ENCODE measurements at places on chromosomes 3 and 15.

DNA sequence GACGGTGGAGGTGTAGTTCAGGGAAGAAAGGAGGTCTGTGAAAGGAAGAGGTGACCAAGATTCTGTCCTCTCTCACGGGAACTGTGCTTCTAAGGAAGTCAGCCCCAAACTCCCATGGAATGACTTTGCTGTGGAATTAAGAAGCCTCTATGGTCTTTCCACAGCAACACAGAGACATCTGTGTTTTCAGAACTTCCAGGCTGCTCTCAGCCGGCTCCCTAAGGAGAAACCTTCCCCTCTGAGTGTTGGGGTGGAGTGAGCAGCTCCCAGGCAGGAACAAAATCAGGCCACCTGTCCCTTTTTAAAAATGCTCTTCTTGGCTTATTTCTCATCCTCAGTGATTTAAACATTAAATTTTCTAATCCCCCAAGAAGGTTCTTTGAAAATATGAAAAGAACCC is 53.3 kb upstream of the SNRK start:
- no peak for DNase-seq

- DNase-seq: no peak
Measured at GRCh38 chr3:2655229-2655701, 454.9 kb downstream of the IL5RA start.

DNA sequence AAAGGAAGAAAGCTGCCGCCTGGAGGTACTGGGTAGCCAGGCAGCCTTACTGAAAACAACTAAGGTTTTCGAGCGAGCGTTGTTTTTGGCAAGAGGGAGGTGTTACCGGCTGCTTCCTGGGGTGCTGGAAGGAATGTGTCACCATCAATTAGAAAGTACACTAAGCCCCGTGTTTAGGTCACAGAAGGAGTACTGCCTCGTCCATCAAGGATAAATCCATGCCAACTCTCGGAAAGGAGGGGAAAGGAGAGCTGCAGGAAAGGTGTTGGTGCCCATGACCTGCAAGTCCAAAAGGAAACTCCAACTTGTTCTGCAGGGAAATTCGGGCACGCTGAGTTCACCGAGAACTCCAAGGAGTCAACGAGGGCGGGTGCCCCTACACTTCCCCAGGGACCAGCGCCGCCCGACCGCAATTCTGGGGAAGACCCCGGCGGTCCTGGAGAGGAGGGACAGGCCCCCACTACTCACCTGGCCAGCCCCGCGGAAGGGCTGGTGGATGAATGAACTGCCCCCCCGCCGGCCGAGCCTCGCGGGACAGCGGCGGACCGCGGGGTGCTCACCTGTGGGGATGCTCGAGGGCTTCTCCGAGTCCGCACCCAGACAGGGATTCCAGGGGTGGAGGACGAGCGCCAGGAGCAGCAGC is 542 bp downstream of the PLOD2 start:
- peak; percentile 69 for DNase-seq

DNA sequence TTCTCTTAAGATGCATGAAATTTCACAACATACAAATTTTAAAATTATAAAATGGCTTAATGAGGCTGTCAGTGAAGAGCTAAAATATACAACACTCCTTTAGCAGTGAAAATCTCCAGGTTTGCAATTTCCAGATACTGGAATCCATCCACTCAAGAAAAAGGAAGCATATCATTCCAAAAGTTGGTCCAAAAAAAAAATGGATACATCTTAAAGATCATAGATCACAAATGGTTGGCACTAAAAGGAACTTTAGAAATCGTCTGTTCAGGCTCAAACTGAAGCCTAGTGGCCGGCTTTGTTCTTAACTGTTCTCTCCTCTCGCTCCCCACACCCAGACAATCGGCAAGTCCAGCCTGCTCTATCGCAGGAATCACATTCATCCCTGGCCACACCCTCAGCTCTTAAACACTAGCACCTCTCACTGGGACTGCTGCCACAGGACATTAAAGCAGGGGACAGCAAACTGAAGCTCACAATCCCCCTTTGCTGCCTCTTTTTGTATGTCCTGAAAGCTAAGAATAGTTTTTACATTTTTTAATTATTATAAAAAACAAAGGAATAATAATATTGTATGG is 130.3 kb upstream of the CDIN1 start:
- DNase-seq: no peak

DNA sequence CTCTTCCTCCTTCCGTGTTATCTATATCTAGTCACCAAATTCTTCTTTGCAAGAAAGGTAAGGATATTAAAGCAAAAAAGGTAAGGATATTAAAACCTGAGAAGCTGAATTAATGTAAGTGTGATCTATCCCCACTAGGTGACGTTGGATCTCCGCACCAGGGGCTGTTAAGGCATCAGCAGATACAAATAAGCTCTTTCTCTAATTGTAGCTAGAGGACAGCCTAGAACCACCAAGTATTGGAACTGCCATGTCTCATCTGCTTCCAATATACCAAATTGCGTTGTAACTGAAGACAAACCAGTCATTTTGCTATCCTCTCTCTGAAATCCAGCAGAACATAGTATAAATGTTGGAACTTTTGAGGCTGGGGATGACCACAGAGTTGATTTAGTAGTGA is 471.2 kb upstream of the TGFBR2 start:
- DNase-seq: no peak

DNA sequence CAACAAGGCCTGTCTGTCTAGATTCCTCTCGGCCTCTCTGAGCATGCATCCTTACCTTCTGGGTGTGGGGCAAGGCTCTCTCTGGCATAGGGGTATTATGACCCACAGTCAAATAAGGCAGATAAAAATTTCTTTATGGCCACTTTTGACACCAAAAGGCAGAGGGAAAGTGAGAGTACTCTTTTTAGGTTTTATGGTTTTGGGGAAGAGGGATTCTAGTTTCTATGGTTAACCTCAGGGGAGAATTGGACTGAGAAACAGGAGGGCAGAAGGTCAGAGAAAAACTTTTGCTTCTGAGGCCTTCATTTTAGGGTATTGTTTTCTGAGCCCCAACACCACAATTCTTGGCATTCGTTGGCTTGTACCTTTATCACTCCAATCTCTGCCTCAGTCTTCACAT is 70.0 kb upstream of the CCDC54 start:
- no peak for DNase-seq

- peak; percentile 45 for DNase-seq
Measured at GRCh38 chr15:60362321-60363086, 35.3 kb downstream of the ANXA2 start.

GRCh38 chr3:4752201-4753072 is 226.8 kb upstream of the BHLHE40 start:
- no peak for DNase-seq

GRCh38 chr3:73498764-73499622 is 125.7 kb downstream of the PDZRN3 start:
- no peak for DNase-seq

DNA sequence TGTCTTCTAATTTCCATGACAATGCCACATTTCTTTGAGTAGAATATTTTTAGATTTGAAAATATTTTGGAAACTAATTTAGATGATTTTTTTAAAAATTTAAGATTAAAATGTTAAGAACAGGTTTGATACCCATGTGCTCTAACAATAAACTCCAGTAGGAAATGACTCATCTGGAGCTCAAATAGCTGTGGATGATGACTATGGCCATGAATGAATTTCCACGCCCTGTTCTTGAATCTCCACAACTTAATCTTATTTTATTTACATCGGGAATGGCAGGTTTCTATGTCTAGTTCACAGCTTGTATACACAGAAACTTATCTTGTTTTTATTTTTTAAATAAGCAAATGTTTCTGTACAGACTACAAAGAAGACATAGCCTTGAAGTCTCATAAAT is 726.8 kb downstream of the NAALADL2 start:
- DNase-seq: peak; percentile 67

- DNase-seq: peak; percentile 14
Measured at GRCh38 chr3:66276705-66277274, 56.0 kb downstream of the SLC25A26 start.
